ENCODE measurements at places on chromosomes 7 and 10.

- H3K36me3 ChIP-seq, result no peaks in the 10 kb centered on the region
- no peak overlapping the region for H3K4me3 ChIP-seq
- no peaks in the 10 kb centered on the region for H3K4me1 ChIP-seq
- no peak for DNase-seq
- H3K27me3 ChIP-seq, result no peaks in the 10 kb centered on the region
Measured at GRCh38 chr7:73905360-73905759, 44.4 kb downstream of the TMEM270 start.

- no peak for DNase-seq
- H3K4me3 ChIP-seq, result no peak overlapping the region
- no peaks in the 10 kb centered on the region for H3K27me3 ChIP-seq
- no peaks in the 10 kb centered on the region for H3K4me1 ChIP-seq
- no peaks in the 10 kb centered on the region for H3K36me3 ChIP-seq
Measured at GRCh38 chr7:155953501-155953778, 141.2 kb upstream of the SHH start.

DNA sequence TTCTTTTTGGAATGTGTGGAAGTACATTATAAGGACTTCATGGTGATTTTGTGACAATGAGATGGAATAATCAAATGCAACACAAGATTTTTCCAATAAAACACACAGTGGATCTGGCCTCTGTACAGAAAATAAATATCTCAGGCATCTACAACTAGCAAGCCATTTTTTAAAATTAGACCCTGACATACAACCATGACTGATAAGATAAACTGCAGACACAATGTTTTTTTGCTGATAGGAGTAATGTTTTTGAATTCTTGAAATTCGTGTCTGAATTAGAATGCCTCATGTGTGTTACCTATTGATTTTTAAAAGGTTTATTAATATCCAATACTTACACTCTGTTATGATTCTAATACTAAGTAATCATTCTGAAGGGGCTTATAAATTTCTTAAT is 328.1 kb downstream of the HGF start:
- H3K4me3 ChIP-seq, result no peak overlapping the region
- no peaks in the 10 kb centered on the region for H3K36me3 ChIP-seq
- no peaks in the 10 kb centered on the region for H3K4me1 ChIP-seq
- no peak for DNase-seq
- no peak overlapping the region for H3K27ac ChIP-seq

GRCh38 chr10:71927776-71928592 is 36.2 kb upstream of the CHST3 start:
- no peak overlapping the region for H3K27ac ChIP-seq
- peaks cover 2% of the 10 kb centered on the region for H3K4me1 ChIP-seq
- peaks cover 14% of the 10 kb centered on the region for H3K27me3 ChIP-seq
- DNase-seq, result no peak
- H3K36me3 ChIP-seq, result peaks cover 2% of the 10 kb centered on the region
- H3K4me3 ChIP-seq, result no peak overlapping the region

DNA sequence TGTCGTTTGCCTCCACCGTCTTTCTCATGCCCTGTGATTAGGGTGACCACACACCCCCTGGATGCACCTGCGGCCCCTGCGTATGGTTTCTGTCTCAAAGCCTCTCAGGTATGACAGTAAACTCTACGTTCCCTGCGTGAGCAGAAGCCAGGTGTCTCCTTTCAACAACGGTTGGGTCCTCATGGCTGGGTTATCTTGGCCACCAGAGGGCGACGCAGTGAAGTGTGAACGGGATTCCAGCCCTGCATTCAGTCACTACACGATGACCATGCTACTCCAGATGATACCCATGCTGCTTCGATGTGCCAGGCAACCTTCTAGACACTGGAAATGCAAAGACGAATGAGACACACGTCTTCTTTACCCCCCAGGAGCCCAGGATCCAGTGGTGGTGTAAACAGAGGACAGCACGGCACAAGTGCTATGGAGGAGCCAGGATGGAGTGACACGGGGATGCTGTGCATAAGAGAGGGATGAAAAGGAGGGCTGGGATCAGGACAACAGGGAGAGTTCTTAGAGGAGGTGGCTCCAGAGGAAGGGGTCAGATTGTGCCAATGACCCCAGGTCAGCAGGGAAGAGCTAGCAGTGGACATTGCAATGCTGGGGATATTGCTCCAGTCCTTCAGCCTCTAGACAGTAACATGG is 228.1 kb upstream of the PFKP start:
- DNase-seq, result peak; percentile 73
- H3K4me1 ChIP-seq, result no peaks in the 10 kb centered on the region
- no peak overlapping the region for H3K4me3 ChIP-seq
- H3K36me3 ChIP-seq, result no peaks in the 10 kb centered on the region
- peaks cover 4% of the 10 kb centered on the region for H3K27me3 ChIP-seq

DNA sequence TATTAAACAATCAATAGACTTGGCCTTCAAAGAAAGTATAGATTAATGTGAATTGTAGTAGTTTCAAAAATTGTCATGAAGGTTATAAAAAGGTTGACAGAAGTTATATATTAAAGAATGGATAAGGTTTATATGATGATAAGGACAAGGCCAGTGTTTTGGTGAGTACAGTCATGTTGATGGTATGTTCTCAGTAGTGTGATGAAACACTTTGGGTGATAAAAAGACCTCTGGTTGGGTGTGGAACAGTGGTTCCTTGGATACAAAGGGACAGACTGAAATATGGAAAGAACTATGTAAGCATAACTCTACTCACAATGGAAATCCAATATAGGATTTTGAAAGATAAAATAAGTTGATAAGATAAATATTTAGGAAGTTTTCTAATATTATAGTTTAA is 866.3 kb downstream of the ANKRD7 start:
- H3K27me3 ChIP-seq, result no peaks in the 10 kb centered on the region
- H3K36me3 ChIP-seq, result no peaks in the 10 kb centered on the region
- no peaks in the 10 kb centered on the region for H3K4me1 ChIP-seq
- no peak for DNase-seq

DNA sequence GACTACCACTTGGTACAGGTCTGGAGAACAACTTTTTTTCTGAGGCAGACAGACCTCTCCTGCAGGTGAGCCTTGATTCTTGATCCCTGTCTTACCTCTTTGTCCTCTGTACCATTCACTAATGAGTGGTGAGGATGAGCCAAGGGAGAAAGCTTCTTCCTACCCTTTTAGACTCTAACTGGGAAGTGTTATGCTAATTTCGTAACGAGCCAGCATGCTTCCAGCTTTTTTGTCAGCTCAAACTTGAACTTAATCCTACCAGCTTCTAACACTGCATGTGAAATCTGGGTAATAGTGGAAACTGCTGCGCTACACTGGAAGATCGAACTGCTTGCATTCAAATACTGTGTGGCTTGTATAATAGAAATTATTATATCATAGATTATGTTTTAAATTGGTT is 87.0 kb downstream of the NEUROD6 start:
- peaks cover 4% of the 10 kb centered on the region for H3K27me3 ChIP-seq
- no peak overlapping the region for H3K4me3 ChIP-seq
- DNase-seq, result no peak
- no peaks in the 10 kb centered on the region for H3K36me3 ChIP-seq
- no peaks in the 10 kb centered on the region for H3K4me1 ChIP-seq

- DNase-seq, result no peak
- H3K27me3 ChIP-seq, result no peaks in the 10 kb centered on the region
- H3K4me3 ChIP-seq, result peak overlapping the region; percentile 56
- peak overlapping the region; percentile 93 for H3K27ac ChIP-seq
- H3K4me1 ChIP-seq, result peaks cover 45% of the 10 kb centered on the region
Measured at GRCh38 chr10:119702583-119702982, 23.3 kb upstream of the INPP5F start.

GRCh38 chr10:80411267-80411668 is 2.9 kb downstream of the PRXL2A start:
- peaks cover 33% of the 10 kb centered on the region for H3K4me1 ChIP-seq
- H3K36me3 ChIP-seq, result peaks cover 4% of the 10 kb centered on the region
- no peak for DNase-seq
- peaks cover 15% of the 10 kb centered on the region for H3K27me3 ChIP-seq
